Activated T-cell treated with anti-CD3 and anti-CD28 coated beads for 24 hours (primary cell): ENCODE measurements at places on chromosomes 2 and 18.

GRCh38 chr18:35962320-35962719, 10.2 kb upstream of the RMP24 start:
- DNase-seq: no peak

- no peak for DNase-seq
These were observed 287.0 kb upstream of the CCDC68 start for GRCh38 chr18:55246278-55246677.

DNA sequence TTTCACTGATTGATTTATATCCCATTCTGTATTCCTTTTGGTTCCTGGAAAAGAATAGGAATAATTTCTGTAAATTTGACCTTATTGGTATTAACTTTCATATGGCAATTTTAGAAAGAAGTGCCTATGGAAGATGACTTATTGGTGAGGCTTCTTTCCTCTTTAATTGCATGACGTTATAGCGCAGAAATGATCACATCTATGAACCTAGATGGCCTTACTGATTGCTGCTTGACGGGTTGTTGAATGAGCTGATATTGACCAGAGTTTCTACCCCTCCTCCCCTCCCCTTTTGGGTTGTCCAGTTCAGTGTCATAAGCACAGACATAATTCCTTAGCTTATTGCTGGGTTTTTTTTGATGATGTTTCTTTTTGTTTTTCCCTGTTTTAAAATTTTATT, 14.6 kb downstream of the ACSL3 start:
- DNase-seq: no peak

GRCh38 chr2:524442-524841, 152.8 kb downstream of the TMEM18 start:
- DNase-seq: no peak

DNA sequence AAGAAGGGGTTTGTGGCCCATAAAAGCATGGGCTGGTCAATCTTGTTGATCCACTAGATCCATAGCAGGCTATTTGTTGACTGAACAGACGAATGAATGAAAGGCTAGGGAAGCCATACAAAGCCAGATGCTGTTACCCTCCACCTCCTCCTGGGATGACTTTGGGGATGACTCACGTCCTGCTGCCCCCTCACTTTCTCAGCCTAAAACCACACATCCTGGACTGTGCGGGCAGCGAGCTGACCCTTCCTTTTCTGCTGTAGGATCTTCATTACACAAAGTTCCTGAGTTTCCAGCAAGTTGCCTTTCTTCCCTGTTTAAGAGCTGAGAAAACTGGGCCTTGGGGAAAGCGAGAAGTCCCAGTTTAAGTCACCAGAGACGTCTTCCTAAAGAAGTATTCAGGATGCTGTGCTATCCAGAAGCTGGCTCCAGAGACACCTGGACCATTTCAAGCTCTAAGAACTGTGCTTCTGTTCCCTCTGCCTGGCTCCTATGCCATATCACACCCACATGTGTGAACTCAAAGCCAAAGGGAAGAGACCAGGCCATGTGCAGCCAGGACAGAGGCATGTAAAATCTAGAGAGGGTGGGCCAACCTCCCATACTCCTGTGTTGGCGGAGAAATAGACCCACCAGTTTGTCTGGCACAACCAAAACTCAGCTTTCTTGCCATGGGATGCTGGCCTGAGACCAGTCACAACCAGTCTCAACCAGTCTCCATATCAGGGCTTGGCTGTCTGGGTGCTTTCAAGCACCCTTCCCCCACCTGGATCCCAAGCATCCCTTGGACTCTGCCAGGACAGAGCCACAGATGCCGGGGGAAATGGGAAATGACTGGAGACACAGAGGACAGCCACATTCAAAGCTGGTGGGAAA, 4.7 kb upstream of the SLC20A1 start:
- DNase-seq: no peak

GRCh38 chr18:64994370-64994769, 756.4 kb upstream of the CDH7 start:
- DNase-seq: no peak
